ENCODE measurements at places on chromosomes 7 and 10.

- DNase-seq: no peak
Observed at GRCh38 chr10:88149906-88150305, 286.5 kb downstream of the PTEN start.

GRCh38 chr10:101558204-101558603 is 29.9 kb downstream of the POLL start:
- no peak for DNase-seq

DNA sequence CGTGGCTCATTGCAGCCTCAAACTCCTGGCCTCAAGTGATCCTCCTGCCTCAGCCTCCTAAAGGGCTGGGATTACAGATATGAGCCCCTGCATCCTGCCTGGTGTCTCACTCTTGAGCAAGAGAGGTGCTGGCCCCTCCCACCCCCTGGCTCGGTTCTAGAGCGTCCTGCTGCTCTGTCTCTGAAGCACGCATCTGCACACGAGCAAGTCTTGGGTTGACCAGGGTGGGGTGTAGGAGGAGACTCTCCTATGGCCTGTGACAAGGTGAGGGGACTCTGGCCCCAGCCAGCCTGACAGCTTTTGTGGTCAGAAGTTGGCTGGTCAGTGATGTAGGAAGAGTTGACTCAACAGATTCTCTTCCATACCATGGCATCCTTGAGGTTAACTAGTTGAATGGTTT is 110.7 kb upstream of the CARD11 start:
- DNase-seq: peak; percentile 16

GRCh38 chr7:128453836-128454804 is 1.6 kb upstream of the HILPDA start:
- DNase-seq: peak; percentile 93

DNA sequence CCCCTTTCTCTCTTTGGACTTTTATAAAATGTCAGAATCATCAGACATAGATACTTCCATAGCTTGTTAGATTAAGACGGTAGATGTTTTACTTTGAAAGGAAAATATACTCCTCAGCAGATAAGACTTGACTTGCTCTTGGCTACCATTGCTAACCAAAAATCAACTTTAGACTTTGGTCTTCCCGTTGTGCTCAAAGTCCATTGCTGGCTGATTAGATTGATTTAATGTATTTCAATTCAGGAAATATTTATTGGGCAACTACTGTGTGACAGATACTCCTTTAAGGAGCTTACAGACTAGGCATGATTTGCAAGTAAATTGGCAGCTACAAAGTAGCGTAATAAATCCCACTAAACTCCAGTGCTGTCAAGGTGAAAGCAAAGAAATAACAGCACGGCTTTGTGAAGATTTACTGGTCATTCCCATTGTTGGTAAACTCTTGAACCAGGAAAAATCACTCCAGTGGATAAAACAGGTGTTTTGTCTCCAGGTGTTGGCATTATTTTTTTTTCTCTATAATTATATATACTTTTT is 95.7 kb upstream of the ARMC3 start:
- no peak for DNase-seq

DNA sequence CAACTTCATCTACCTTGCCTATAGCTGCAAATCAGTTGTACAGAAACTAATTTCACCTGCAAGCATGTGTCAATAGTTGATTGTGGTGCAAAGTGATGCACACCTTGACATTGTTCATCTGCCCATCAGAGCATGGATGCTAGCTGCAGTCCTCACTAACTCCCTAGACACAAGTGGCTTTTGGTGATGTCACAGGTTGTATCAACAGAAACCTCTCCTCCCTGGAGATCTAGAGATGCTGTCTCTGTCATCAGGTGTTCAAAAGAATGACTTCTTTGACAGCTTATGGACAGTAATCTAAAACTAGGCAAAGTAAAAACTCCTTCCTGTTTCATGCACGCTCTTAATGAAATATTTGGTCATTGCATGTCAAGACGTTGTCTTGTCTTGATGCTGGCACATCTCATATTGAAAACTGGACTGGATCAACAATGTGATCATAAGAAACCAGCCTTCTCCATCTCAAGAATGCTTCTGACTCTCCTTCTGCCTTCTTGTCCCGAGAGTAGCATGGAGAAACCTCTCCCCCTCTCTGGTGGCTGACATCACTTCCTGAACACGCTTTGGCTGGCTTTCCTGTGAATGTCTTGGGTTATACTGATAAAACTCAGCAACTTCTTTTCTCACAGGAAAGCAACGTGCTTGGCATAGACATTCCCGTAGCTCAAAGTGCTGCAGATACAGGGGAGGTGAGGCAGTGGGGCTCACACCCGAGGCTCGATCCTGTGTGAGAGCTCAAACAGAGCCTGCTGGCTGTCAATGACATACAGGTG is 176.2 kb upstream of the CDCA7L start:
- no peak for DNase-seq

DNA sequence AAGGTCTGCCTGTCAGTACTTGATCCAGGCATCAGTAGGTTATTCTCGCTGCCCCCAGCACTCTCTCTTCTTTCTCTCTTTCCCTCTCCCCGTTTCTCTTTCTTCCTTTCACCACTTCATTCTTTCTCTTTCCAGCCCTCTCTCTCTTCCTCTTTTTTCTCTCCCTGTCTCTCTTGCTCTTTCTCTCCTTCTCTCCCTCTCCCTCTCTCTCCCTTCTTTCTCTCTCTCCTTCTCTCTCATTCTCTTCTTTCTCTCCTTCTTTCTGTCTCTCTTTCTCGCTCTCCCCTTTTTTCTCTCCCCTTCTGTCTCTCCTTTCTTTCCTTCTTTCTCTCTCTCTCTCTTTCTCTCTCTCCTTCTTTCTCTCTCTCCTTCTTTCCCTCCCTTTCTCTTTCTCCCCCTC is 7.5 kb upstream of the DRGX start:
- DNase-seq: no peak

DNA sequence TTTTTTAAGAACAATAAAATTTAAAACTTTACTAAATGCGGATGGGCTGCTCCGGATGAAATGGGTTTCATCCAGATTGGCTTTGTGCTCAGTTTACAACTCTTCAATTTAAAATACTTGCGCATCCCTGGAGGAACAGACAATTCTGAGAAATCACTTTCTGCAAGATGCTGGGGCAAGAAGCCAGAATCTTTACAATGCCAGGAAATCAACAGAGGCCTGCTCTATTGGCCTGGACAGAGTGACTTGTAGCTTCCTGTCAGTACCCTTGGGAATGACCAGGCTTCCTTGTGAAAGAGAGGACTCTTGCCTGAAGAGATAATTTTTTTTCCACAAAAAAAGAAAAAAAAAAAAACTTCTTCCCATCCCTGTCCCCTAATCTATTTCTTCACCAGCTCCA is 3.9 kb upstream of the FAM13C start:
- no peak for DNase-seq

DNA sequence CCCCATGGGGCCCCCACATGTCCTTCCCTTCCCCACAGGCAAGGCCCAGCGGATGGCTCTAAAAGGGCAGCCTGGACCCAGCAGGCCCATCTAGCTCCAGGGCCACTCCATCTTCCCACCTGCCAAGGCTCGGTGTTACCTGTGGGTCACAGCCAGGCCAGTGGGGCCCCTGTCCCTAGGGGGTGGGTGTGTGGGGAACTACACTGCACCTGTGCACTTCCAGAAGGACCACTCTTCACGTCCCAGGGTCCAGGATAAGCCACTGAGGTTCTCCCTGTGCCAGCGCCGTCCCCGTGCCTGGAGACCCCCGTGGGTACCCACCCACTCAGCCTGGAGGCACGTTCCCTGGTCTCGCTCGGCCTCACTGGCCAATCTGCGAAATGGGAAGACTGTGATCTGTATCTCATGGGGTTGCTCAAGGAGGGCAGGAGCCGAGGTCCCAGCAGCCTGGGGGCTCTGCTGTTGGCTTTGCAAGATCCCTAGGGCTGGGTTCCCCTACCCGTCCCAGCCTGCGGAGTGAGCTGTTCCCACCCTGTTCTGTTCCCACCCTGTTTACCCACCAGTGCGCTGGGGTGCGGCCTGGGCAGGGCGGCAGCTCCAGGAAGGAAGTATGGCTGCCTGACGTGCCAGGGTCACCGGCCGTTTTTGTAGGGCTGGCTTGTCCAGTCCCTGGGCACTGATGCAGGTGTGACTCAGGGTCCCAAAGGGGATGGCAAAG is 4.6 kb downstream of the PWWP2B start:
- DNase-seq: no peak

DNA sequence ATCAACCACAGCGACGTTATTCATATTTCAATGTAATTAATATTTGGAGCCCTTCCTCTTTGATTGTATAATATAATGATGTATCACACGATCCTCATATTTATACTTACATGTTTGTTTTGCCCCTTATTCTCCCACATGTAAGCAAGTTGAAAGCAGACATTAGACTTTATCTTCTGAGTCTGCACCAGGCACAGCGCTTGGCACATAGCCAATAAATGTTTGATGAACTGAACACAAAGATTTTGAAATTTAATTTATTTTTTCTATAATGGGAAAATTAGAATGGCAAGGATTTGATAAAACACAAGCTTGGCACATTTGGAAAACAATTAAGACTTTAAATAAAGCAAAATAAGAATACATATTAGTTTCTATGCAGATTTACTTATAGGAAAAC is 31.6 kb downstream of the ZFAND4 start:
- no peak for DNase-seq

DNA sequence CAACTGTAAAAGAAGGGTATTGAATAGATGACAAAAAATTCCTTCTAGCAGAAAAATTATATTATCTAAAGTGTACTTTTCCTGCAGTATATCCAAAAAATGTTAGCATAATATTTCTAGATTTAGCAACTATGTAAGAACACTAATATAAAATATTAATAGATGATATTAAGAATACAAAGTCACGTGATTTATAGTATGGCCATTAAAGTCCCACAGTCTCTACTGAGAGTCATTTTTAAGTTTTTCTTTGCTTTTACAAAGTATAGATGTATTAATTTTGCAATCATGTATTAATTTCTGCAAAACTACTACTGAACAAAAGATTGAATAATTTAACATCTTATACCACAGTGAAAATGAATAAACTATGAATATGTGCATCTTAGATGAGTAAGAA is 94.9 kb downstream of the ZWINT start:
- DNase-seq: no peak

DNA sequence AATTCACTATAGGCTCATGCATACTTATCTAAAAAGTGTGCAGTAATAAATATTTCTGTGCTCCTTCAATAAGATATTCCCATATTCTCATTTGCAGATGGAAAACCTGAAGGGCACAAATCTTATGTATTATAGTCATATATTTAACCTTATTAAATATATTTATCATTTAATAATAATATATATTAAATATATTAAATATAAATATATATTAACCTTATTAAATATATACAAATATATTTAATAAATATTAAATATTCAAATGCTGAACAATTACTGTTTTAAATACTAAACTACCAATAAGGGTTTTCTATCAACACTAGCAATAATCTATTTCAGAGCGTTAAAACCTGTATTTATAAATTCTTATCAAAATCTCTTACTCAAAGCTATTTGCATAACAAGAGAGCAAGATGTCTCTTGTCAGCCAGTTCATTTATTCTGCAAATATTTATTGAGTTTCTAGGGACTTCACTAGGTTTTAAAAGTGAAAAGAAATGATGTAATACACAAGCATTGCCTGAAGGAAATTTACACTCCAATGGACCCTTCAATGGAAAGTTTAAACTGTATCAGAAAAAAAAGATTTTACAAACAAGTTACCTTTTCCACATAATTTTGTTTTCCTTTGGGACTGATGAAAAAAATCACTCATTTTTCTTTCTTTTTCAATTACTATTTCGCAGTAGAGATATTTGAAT is 159.2 kb downstream of the AGMO start:
- DNase-seq: no peak

DNA sequence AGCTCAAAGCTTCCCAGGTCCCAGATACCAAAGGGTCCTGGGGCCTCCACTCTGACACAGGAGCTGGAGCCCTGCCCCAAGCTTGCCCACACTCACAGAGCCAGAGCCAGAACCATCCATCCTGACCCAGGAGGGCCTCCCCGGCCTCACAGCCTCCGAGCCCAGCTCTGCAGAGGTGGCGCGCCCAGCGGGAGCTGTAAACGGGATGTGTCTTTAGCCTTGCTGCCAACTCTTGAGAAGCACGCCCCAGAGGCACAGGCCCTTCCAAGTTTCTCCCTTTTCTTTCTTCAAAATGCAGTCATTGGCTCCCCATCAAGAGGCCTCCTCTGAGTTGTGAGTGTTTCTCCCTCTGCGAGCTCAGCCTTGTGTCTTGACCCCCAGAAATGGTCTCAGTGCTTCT is 75.0 kb downstream of the PDGFA start:
- DNase-seq: no peak

GRCh38 chr7:131369354-131369753 is 41.7 kb downstream of the MKLN1 start:
- DNase-seq: no peak

DNA sequence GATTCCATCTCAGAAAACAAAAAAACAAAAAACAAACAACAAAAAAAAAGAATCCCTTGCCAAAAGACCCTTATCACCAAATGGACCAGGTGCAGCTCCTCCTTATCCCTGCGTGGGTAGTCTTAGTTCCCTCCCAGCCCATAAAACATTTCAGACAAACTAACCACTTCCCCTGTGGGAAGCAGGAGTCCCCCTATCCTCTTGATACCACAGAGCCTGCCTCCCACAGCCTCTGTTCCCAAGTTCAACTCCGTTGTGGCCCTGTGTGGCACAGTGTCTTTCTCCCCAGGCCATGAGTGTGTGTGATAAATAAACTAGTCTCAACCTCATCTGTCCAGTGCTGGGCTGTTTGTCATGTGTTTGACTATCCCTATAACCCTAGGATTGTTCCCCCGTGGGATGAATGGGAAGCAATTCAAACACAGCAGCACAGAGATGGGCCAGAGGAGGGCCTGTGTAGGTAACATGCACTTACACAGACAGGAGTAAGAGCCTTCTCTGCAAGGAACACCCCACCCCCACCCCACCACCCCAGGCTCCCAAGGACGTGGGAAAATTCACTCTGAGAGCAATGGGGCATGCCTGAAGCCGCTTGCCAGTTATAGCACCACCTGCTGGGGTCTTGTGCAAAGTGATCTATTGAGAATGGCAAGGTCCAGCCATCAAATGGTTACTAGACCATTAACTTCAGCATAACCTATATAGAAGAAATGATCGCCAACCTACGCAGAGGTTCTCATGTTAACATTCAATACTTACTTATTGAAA is 147.1 kb upstream of the GHITM start:
- no peak for DNase-seq

- no peak for DNase-seq
Observed at GRCh38 chr7:121499624-121500023, 103.5 kb upstream of the FAM3C start.

DNA sequence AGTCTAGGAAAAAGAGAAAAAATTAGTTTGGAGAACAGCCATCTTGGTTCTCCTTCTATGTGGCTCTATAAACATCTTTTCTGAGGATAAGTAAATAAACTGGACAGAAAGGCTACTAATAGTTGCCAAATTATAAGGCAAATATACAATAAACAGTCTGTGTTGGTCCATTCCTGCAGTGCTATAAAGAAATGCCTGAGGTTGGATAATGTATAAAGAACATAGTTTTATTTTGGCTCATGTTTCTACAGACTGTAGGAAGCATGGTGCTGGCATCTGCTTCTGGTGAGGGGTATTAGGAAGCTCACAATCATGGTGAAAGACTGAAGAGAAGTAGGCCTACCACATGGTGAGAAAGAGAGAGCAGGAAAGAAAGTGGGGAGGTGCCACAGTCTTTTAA is 209.7 kb downstream of the MACC1 start:
- no peak for DNase-seq
